ENCODE measurements at places on chromosomes 3 and 15. TPM values are rescaled to one million over a fixed set of nuclear protein-coding genes. Genes with fewer than 3 reads are reported as not detected.

Gene P2RY1
- total RNA-seq = 5.0 TPM

Gene IL17RC
- 125 TPM for total RNA-seq

Gene HIGD2B
- not detected for total RNA-seq

Gene ATP10A
- total RNA-seq = 4.2 TPM

Gene ITIH1
- total RNA-seq = not detected

Gene SEMA5B
- total RNA-seq = 0.54 TPM

DNA sequence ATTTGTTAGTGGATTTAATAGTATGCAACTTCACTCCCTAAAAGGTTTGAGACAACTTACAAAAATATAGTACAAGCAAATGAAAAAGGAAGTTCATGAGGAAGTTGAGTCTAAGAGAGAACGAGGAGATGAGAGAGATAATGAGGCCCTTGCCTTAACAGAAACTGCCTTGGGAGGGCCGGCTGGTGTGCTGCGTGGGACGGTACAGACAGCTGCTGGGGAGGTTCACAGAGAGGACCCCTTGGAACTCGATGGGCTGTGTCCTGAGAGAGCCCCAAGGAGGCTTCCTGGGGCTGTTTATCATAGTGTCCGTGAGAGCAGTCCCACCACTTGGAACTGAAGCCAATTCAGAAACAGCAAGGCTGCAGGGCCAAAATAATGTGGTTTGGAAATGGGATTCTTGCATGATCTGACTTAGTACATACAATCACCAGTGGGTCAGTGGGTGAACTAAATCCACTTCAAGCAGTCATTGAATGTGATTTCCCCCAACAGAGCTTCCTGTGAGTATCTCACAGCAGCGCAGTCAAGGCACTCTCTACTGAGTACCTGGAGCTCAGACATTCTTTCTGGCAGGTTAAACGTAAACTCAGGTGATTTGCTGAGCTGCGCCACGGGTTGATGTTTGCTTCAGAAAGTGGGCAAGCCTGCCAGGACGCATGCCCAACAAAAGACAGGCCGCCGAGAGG, 90.8 kb downstream of the CRTC3 start:
- no peak for DNase-seq
- no peaks in the 10 kb centered on the region for H3K27me3 ChIP-seq
- H3K4me3 ChIP-seq = no peak overlapping the region
- peak overlapping the region; percentile 46 for H3K27ac ChIP-seq

GRCh38 chr3:49124991-49125670, 4.5 kb upstream of the USP19 start:
- no peak overlapping the region for H3K27ac ChIP-seq
- no peaks in the 10 kb centered on the region for H3K27me3 ChIP-seq
- no peak for DNase-seq
- no peak overlapping the region for H3K4me3 ChIP-seq

- no peaks in the 10 kb centered on the region for H3K4me1 ChIP-seq
- H3K27me3 ChIP-seq = no peaks in the 10 kb centered on the region
- H3K27ac ChIP-seq = no peak overlapping the region
Measured at GRCh38 chr15:64749999-64750657, 25.3 kb downstream of the RBPMS2 start.

DNA sequence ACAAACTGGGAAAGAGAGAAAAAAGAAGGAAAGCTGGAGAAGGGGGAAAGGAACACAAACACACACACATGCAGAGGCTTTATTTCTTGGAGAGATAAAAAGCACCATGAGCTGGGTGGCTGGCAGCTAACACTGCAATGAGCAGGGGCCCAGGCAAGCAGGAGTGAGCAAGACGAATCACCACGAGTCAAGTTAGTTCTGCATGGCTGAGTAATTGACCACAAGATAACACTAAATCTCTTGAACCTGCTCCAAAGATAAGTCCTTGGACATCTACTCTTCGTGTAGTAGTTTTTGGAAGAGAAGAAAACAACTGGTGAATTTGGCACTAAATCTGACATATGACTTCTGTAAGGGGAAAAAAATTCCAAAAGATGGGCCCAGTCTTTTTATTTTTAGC, 100.9 kb downstream of the MYO5A start:
- H3K27me3 ChIP-seq = no peaks in the 10 kb centered on the region
- H3K4me1 ChIP-seq = no peaks in the 10 kb centered on the region
- no peak overlapping the region for H3K27ac ChIP-seq
- no peak for DNase-seq
- no peaks in the 10 kb centered on the region for H3K36me3 ChIP-seq

- no peak overlapping the region for H3K4me3 ChIP-seq
- H3K4me1 ChIP-seq = no peaks in the 10 kb centered on the region
- H3K27ac ChIP-seq = no peak overlapping the region
- H3K27me3 ChIP-seq = no peaks in the 10 kb centered on the region
- no peak for DNase-seq
Measured at GRCh38 chr15:35680951-35681350, 135.0 kb upstream of the DPH6 start.

DNA sequence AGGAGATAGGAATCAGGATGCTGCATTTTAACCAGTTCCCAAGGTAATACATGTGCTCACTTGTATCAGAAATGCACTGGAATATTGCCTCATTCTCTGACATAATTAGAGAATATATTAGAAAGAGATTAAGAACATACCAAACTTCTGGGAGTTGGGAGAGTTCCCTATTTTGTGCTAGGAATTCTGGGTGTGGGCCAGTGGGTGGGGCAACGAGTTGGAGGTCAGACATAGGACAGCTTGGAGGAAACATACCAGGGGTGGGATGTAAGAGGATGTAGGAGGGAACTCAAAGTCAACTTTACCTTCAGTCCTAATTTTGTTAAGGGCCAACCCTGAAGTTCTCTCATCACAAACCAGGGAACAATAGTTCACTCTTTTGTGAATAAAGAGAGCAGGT, 83.6 kb downstream of the SLC7A14 start:
- no peak for DNase-seq
- H3K27ac ChIP-seq = no peak overlapping the region
- no peaks in the 10 kb centered on the region for H3K27me3 ChIP-seq
- no peaks in the 10 kb centered on the region for H3K36me3 ChIP-seq
- H3K4me3 ChIP-seq = no peak overlapping the region

DNA sequence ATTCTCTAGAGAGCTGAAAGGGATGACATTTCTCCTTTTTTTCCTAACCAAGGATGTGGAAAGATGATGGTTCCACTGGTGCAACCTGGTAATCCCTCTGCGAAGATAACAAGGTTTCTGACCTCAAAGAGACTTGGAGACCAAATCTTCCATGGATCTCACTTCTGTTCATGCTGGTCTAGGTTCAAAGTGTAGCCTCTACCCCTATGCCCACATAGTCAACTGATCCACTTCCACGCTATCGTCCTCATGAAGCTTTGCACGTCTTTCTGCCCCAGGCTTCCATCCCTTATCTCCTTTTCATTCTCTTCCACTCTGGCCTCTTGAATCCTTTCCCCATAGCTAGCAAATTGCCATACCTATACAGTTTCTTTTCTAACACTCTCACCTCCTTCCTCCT, 8.8 kb upstream of the MED12L start:
- H3K36me3 ChIP-seq = no peaks in the 10 kb centered on the region
- H3K27me3 ChIP-seq = no peaks in the 10 kb centered on the region
- no peak for DNase-seq
- no peak overlapping the region for H3K4me3 ChIP-seq

GRCh38 chr3:108221393-108221792, 831 bp downstream of the IFT57 start:
- DNase-seq = no peak
- no peaks in the 10 kb centered on the region for H3K27me3 ChIP-seq
- H3K36me3 ChIP-seq = no peaks in the 10 kb centered on the region
- H3K4me1 ChIP-seq = no peaks in the 10 kb centered on the region
- peak overlapping the region; percentile 88 for H3K27ac ChIP-seq
- H3K4me3 ChIP-seq = peak overlapping the region; percentile 87

GRCh38 chr3:28947061-28947460, 333.8 kb upstream of the RBMS3 start:
- no peaks in the 10 kb centered on the region for H3K36me3 ChIP-seq
- no peak for DNase-seq
- no peak overlapping the region for H3K27ac ChIP-seq
- H3K4me3 ChIP-seq = no peak overlapping the region
- no peaks in the 10 kb centered on the region for H3K4me1 ChIP-seq

GRCh38 chr3:122921791-122922651, 105.5 kb downstream of the SEMA5B start:
- DNase-seq = no peak
- no peaks in the 10 kb centered on the region for H3K36me3 ChIP-seq
- no peaks in the 10 kb centered on the region for H3K27me3 ChIP-seq
- H3K4me3 ChIP-seq = no peak overlapping the region

DNA sequence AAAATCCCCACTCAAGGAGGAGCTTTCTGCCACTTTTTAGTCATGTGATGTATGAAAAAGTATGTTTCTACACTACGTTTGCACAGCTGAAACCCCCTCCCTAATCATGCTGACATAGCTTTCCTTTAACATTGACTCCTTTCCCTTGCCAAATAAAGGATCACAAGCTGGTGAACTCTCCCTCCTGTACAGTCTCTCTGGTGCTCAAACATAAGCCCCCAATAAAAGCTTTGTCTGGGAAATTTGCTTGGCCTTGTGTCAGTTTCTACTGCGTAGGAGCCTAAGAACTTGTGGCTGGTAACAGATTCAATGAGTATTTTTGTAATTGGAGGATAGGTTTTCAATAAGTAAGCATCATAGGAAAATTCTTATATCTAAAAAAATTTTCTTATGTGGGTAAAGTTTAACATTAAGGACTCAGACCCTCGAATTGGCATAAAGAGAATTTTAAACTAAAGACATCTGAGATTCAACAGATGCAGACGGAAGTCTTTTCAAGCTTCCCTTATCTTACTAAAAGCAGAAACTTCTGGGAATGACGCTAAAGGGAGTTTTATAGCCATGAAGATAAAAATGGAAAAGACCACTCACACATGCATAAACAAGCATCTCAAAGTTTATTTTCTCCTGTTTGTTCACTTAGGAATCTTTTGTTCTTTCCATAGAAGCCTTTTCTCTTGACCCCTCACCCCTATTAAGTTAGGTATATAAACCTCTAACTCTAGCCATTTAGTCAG, 44.1 kb upstream of the P2RY1 start:
- no peaks in the 10 kb centered on the region for H3K27me3 ChIP-seq
- no peaks in the 10 kb centered on the region for H3K4me1 ChIP-seq
- H3K36me3 ChIP-seq = no peaks in the 10 kb centered on the region
- no peak overlapping the region for H3K27ac ChIP-seq

- H3K4me3 ChIP-seq = peak within 1 kb of the TSS; percentile 30
- no peaks in the 10 kb centered on the region for H3K4me1 ChIP-seq
- peak within 1 kb of the TSS; percentile 51 for H3K27ac ChIP-seq
- H3K27me3 ChIP-seq = no peaks in the 10 kb centered on the region
Measured at GRCh38 chr3:58577269-58577821, at the start of gene FAM107A. TSS of gene FAM107A (minus strand) at chr3:58577391. CDS start at chr3:58569860, 7,531 bp downstream.

DNA sequence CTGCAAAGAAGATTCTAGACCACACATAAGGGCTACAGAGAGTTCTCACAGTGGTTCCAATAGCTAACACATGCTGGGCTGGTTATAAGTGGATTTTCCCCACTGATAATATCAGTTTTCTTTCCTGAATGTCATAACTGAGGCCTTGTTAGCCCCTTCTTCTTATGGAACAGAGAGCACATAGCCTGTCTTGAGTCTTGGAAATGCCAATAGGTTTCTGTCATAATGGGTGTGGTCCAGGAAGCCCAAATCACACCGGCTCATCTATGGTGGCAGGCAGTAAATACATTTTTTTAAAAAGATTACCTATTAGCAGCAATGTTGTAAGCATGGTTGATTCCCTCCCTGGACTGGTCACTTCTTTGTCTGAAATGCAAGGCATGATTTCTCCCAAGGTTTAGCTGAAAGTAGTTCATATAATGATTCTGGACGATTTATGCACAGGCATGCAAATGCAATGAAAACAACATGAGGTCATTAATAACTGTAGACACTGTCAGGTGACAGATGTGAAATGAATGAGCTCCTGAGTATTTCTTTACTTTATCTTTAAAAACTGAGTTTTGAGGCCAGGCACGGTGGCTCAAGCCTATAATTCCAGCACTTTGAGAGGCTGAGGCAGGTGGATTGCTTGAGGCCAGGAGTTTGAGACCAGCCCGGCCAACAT, 67.2 kb upstream of the ATP2C1 start:
- no peaks in the 10 kb centered on the region for H3K27me3 ChIP-seq
- no peaks in the 10 kb centered on the region for H3K4me1 ChIP-seq
- H3K36me3 ChIP-seq = no peaks in the 10 kb centered on the region
- no peak overlapping the region for H3K27ac ChIP-seq
- DNase-seq = no peak

DNA sequence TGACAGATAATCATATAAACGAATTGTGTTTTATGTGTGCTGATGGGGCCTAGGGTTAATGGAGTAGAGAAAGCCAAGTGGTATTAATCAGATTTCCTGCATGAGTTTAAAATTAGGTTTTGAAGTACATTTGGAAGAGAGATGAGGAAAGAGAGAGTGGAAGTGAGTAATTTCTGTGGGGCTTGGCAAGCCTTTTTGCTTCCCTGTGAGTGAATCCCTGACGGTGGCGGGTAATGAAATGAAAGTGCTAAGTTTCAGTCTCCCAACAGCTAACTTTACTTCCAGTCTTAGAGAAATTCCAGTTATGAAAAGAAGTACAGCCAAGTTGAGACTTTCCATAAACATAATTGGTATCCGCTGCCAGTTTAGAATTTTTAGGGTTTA, 139.4 kb downstream of the BBX start:
- H3K4me3 ChIP-seq = no peak overlapping the region
- no peaks in the 10 kb centered on the region for H3K27me3 ChIP-seq
- H3K27ac ChIP-seq = no peak overlapping the region
- peaks cover 5% of the 10 kb centered on the region for H3K4me1 ChIP-seq
- no peaks in the 10 kb centered on the region for H3K36me3 ChIP-seq

- H3K27me3 ChIP-seq = peaks cover 7% of the 10 kb centered on the region
- no peak for DNase-seq
- H3K4me1 ChIP-seq = peaks cover 13% of the 10 kb centered on the region
- H3K36me3 ChIP-seq = no peaks in the 10 kb centered on the region
Measured at GRCh38 chr15:89656116-89656815, 999 bp upstream of the KIF7 start.

DNA sequence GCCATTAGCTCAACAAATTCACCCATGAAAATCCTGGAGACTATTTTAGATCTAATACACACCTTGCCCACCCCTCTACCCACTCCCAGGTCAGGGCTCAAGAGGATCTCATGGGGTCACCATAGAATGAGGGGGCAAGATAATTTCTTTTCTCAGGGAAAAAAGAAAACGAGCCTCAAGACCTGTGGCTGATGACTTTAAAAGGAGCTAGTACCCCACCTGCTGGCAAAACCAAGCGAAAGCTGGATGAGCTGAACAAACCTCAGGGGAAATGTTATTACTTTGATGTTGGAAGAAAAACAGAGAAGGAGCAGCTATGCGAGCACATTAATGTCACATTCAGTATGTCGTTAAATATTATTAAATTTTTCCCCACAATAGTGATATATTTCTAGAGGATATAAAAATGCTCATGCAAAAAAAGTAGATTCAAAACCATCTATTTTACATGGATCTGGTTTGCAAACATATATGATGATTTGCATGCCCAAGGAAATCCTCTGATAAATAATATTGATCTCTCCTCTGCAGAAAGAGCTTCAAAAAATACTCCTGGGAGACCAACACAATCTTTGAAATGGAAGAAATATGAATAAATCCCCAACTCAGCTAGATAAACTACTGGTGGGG, 37.7 kb downstream of the PLD1 start:
- H3K4me3 ChIP-seq = no peak overlapping the region
- DNase-seq = peak; percentile 81
- H3K27me3 ChIP-seq = no peaks in the 10 kb centered on the region
- peaks cover 29% of the 10 kb centered on the region for H3K4me1 ChIP-seq
- no peaks in the 10 kb centered on the region for H3K36me3 ChIP-seq

Data from Peyer's patch (tissue), 4 donors.